NCI-H774 (cell line): ENCODE measurements at places on chromosomes 3 and 15.

DNA sequence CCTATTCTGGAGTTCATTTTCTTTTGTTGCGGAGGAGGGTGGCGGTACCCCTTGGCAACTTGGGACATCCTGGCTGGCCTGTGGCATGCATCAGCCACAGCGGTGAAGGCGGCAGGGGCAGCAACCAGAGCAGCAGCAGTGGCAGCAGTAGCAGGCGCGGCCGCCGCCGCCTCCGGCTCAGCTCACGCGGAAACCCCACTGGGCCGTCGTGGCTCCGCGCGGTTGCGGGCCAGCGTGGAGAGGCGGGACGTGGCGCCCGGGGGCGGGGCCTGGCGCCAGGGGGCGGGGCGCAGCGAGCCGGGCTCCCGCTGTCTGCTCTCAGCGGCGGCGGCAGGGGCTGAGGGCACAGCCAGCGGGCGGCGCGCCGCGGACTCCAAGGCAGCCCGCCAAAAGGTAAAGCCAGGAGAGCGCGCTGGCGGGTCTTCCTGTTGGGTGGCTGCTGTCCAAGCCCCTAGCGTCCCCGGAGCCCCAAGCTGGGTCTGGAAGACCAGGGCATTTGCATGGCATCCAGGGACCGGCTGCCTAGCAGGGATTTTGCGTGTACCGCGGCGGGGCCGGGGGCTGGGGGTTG, 334.4 kb upstream of the THRB start:
- DNase-seq, result no peak

GRCh38 chr3:158773845-158774830, 27.7 kb upstream of the MFSD1 start:
- DNase-seq, result no peak

DNA sequence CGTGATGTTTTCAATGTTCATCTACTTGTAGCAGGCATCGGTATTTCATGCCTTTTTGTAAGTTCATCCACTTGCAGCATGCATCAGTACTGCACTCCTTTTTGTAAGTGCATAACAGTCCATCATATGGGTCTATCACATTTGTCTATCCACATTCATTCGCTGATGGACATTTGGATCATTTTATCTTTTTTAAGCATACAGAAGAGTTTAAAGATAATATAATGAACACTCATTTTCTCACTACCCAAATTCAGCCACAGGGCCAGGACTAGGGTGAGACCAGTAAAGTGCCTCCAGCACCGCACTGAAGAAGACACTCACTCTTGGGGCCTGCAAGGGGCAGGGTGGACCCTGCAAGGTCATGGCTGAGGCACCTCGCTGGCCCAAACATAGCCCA, 309.6 kb downstream of the UACA start:
- no peak for DNase-seq

GRCh38 chr3:57755368-57755675, 787 bp upstream of the SLMAP start:
- DNase-seq, result no peak

DNA sequence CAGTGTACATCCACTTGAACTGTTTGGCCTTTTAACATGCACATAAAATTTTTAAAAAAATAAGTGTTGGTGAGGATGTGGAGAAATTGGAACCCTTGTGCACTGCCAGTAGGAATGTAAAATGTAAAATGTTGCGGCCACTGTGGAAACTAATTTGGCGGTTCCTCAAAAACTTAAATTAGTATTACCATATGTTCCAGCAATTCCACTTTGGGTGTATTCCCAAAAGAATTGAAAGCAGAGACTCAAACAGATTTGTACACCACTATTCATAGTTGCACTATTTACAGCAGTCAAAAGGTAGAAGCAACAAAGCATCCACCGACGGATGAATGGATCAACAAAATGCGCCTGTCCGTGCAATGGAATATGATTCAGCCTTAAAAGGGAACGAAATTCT, 55.2 kb upstream of the SEC61A1 start:
- DNase-seq, result no peak

DNA sequence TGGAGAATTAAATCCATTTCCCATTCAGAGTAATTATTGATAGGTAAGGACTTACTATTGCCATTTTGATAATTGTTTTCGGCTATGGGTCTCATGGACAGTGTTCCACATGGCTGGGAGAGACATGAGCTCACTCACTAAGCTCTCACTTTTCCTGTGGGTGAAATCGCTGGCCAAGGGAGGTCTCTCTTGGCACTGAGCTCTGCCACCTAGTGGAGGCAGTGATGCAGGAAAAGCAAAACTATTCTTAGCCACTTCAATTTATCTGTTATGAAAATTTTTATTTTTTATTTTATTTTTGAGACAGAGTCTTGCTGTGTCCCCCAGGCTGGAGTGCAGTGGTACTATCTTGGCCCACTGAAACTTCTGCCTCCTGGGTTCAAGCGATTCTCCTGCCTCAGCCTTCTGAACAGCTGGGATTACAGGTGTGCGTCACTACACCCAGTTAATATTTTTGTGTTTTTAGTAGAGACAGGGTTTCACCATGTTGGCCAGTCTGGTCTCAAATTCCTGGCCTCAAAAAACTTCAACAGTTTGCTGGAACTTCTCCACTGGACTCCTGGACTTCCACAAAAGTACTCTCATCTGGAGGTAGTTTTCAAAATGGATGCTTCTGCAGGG, 4.7 kb upstream of the RNF13 start:
- DNase-seq, result peak; percentile 82

GRCh38 chr3:12400616-12401194, 83.6 kb upstream of the TSEN2 start:
- DNase-seq, result no peak

- no peak for DNase-seq
Observed at GRCh38 chr3:124995460-124995994, 60.3 kb downstream of the HEG1 start.

GRCh38 chr3:78985981-78986380, 781.8 kb downstream of the ROBO1 start:
- no peak for DNase-seq

- DNase-seq, result no peak
Observed at GRCh38 chr3:185847506-185847905, 22.7 kb upstream of the IGF2BP2 start.

- no peak for DNase-seq
Observed at GRCh38 chr3:185739264-185739701, 85.6 kb downstream of the IGF2BP2 start.

DNA sequence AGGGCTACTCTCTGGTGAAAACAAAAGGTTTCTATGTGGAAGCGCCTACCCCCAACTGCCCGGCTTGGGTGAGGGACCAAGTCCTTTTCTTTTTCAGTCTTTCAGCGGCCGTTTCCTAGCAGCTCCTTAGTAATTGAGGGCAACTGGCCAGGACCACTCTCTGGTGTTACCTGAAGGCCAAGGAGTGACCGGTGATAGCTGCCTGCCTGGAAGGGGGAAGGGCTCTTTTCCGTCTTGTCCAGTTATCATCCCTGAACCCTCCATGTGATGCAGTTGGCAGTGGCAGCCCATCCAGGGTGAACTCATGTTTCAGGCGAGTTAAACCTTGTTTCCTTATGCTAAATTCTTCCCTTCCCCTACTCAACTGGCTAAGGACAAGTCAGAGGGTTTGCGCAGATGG, 33.3 kb downstream of the RHCG start:
- DNase-seq, result no peak

DNA sequence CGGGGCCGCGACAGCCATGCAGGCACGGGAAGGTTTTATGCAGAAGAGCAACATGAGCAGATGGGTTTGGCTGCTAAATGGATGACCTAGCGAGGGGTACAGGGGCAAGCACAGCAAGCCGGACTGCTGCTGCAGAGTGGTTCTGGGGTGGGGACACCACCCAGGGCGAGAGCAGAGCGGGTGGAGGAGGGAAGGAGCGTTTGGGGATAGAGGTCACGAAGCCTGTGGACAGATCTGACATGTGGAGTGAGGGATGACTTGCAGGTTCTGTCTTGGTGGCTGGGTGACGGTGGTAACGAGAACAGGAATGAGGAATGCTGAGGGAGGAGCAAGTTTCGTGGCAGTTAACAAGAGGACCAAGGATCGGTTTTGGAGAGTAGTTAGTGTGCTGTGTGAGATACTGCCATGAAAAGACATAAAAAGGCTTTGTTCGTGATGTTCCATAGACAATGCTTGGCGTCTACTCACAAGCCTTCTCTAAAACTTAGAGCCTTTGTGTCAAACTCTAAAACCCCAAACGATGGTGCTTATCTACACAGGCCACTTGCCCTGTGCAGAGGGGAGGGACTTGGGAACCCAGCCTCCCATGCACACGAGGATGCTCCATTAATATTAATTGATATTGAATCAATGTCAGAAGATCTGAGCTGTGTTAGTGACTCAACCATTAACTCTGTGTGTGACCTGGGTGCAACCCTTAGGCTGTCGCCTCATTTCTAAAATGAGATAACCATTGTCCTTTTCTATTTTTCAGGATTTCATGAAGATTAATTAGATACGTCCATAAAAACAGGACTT, 132.7 kb upstream of the SLC2A2 start:
- no peak for DNase-seq

DNA sequence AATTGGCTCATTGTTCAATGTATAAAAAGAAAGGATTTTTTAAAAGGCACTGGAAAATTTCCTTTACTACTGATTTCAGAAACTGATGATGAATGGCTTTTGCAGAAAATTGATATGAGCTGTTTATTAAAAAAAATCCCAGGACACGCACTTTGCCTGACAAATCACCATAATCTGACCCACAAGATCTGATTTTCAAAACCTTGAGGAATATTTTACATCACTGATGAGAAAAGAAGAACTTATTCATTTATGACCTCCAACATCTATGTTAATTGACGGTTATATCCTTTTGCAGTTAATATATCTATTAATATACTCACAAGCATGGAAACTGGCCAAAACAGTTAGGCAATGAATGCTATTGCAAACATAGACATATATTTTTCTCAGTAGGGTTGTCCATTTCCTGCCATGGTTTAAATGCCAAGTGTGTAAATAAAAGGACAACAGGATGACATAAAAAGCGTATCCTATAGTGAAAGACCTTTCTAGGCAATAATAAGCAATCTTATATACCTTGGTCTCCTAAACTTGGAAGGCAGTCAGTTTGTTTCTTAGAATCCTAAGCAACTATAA, 109.7 kb upstream of the SLC7A14 start:
- DNase-seq, result no peak

GRCh38 chr3:39972508-39972907, 163.1 kb downstream of the MYRIP start:
- no peak for DNase-seq

DNA sequence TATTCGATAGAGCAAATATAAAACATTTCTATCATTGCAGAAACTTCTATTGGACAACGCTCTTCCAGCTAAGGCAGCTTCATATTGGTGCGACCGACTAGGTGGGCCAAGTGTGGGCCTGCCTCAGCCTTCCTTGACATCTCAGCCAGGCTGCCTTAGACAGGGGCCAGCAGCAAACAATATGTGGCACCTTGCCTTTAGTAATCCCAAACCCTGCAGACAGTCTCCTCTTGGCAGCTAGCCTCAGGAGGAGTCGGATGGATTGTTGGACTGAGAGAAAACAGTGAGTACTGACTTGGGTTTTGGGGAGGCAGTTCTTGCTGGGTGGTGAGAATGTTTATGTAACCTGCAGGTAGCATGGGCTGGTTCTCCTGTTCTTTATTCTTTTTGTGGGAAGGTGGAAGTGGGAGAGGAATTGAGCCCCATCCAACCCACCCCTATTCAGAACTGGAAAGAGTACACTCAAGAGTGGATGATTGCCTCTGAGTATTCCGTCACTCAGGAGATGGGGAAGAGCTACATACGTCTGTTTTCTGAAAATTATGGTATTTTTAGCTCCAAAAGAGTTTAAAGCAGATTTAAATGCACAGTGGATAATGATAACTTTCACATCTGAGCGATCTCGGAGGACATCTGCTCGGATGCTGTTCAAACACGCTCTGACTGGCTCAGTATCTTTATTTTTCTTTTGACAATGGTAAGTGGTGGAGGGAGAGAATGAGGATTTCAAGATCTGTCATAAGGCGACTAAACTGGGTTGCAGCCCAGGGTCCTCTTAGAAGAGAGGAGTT, 47.2 kb downstream of the GPD1L start:
- DNase-seq, result no peak

GRCh38 chr3:9507586-9508578, 45.7 kb downstream of the LHFPL4 start:
- no peak for DNase-seq

DNA sequence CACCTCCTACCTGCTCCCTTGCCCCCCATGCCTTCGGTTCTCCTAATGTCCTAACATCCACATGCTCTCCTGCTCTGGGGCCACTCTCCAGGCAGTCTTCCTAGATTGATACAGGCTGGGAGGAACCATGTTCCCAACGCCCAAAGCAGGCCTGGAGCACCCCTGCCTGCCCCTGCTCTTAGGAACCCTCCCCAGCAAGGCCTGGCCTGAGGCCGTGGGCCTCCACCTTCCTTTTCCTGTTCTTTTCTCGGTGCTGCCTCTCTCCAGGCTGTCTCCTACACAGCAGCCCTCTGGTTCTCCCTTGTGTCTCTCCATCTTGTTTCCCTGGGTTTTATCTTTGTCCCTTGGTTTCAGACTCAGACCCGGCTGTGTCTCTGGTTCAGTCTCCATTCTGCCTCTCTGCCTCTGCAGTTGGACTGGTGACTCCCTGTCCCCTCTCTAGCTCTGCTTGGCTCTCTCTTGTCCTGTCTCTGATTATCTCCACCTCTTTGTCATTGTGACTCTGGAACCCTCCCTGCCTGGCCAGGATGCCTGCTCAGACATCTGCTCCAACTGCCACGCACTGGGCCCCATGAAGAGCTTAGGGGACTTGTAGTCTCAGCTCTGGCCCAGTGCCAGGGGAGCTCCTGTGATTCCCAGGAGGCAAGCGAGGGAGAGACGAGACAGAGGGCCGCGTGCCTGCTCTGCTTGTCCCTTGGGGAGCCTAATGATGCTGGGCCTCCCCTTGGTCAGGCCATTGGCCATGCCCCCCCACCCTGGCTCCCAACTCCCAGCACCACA, 26.0 kb upstream of the RPL29 start:
- no peak for DNase-seq

DNA sequence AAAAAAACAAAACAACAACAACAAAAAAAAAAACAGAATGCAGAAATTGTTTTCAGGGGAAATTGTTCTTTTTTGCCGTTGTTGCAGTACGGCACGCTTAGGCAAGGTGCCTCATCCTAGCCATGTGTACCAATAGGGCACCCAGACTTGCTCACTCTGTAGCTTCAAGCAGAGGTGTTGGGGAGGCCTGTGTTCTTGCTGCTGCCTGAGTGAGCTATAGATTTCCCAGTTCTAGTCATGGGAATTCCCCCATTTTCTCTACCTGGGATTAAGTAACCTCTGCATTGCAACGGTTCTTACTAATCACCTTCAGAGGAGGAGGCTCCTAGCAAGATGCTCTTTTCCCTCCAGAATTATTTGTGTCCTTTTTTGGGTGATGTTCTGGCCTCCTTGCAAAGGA, 12.9 kb upstream of the PARL start:
- no peak for DNase-seq

- no peak for DNase-seq
Observed at GRCh38 chr15:24858737-24859601, 95.8 kb upstream of the SNRPN start.
